Activated T-cell treated with anti-CD3 and anti-CD28 coated beads, Interleukin-2, amount 50 U/mL, for 72 hours (primary cell): ENCODE measurements at places on chromosomes 16 and 17. TPM values are rescaled to one million over a fixed set of nuclear protein-coding genes. Genes with fewer than 3 reads are reported as not detected.
A peak's percentile ranks its signal among the peaks of the same experiment; 100 is the strongest.

DNA sequence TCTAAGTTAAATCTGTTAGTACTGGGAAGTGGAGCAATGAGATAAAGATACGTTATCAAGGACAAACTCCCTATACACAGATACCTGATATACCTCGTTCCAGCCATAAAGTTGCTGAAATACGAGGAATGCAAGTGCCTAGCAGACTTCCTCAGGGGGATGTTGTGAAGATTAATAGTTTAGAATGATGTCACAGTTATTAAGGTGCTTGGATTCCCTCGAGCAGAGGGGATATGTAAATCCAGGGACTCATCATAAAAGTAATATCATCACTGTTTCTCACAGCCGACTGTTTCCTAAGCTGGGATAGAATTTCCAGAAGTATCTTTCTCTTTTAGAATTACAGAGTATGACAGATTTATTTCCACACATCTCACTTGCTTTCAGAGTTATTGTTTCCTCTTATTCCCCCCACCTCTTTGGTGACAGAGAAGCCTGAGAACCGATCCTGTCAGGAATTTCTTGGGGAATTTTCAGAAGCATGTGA, 28.4 kb upstream of the ZFHX3 start:
- no peaks in the 10 kb centered on the region for H3K36me3 ChIP-seq
- H3K4me3 ChIP-seq, result no peak overlapping the region
- H3K4me1 ChIP-seq, result peaks cover under 1% of the 10 kb centered on the region

- H3K27ac ChIP-seq, result no peak overlapping the region
- peak; percentile 14 for DNase-seq
- H3K4me3 ChIP-seq, result peak overlapping the region; percentile 14
- peaks cover 21% of the 10 kb centered on the region for H3K4me1 ChIP-seq
Measured at GRCh38 chr16:9139965-9140364, 48.5 kb downstream of the HAPSTR1 start.

- H3K27ac ChIP-seq, result no peak overlapping the region
- H3K36me3 ChIP-seq, result no peaks in the 10 kb centered on the region
- no peak overlapping the region for H3K4me3 ChIP-seq
- no peaks in the 10 kb centered on the region for H3K27me3 ChIP-seq
Measured at GRCh38 chr17:62688398-62689160, 61.1 kb downstream of the MRC2 start.

DNA sequence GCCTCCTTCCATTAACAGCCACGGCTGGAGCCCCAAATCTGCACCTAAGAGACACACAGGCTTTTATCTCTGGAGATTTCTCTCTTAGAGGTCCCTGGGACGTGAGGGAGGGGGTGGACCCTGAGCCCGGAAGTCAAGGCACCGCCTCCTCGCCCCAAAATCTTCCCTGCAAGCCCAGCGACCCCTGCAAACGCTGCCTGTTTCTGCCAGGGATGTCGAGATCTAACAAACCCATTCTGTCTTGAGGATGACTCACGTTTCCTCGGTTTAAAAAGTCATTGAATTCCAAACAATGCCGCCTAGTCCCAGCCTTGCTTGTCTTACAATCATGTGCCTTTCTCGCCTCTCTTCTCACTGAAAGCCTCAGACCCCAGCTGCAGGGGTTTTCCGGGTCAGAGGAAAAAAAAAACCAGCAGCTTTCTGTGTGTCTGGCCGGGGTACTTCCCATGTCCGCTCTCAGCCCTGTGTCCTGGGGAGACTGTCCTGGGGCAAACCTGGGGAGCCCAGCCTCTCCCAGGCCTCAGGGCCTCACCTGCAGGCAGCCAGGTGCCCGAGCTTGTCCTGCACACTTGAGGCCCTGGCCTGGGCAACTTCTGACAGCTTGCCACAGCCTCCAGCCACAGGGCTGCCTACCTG, 15.4 kb downstream of the ARL2BP start:
- peak overlapping the region; percentile 62 for H3K27ac ChIP-seq
- H3K36me3 ChIP-seq, result no peaks in the 10 kb centered on the region
- DNase-seq, result no peak
- H3K4me3 ChIP-seq, result peak overlapping the region; percentile 66

DNA sequence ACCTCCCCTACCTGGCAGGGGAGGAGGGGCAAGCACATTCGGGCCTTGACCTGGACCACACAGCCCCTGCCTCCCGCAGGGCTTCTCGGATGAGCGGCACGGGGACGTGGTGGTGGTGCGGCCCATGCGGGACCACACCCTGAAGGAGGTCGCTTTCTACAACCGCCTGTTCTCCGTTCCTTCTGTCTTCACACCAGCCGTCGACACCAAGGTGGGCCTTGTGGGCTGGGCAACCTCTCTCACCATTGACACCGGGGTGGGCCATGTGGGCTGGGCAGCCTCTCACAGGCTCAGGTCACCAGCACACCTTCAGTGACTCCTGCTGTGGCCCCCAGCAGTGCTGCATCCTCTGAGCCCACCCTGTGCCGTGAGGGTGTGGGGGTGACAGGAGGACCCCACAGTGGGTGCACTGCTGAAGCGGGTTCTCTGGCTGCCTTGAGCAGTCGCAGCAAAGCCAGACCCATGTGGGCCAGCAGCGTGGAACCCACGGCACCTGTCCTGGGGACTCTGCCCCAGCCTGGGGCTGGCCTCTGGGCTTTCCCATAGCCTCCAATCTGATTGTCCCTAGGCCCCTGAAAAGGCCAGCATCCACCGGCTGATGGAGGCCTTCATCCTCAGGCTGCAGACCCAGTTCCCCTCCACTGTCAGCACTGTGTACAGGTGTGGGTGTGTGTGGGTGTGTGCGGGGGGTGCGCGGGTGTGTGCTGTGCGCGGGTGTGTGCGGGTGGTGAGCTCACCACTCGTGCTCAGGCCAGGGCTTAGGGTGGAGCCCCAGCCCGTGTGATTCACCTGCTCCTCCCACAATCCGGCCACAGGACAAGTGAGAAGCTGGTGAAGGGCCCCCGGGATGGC, 7.5 kb downstream of the CTU2 start:
- no peak overlapping the region for H3K27ac ChIP-seq
- peaks cover 6% of the 10 kb centered on the region for H3K36me3 ChIP-seq
- peaks cover 8% of the 10 kb centered on the region for H3K4me1 ChIP-seq
- no peaks in the 10 kb centered on the region for H3K27me3 ChIP-seq
- DNase-seq, result no peak

GRCh38 chr17:64504769-64505339, 1.2 kb downstream of the DDX5 start:
- H3K27ac ChIP-seq, result peak overlapping the region; percentile 99
- peaks cover 64% of the 10 kb centered on the region for H3K36me3 ChIP-seq
- no peaks in the 10 kb centered on the region for H3K27me3 ChIP-seq
- peaks cover 72% of the 10 kb centered on the region for H3K4me1 ChIP-seq

- DNase-seq, result no peak
- H3K4me1 ChIP-seq, result no peaks in the 10 kb centered on the region
- no peaks in the 10 kb centered on the region for H3K27me3 ChIP-seq
Measured at GRCh38 chr16:63652091-63652490, 1469.8 kb downstream of the CDH11 start.

DNA sequence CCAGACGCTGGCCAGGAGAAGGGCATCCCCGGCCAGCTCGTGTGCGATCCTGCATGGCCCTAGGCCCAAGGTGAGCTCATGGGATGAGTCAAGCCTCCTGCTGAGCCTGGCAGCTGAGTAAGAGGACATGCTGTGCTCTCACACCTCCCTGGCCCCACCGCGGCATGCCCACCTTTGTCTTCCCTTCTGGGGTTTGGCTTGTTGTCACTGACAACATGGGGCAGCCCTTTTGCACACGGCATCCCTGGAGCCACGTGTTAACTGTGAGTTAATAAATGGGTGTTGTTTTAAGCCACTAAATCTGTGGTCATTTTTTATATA, 8.9 kb upstream of the TNS4 start:
- no peak overlapping the region for H3K27ac ChIP-seq
- DNase-seq, result no peak
- peaks cover 2% of the 10 kb centered on the region for H3K36me3 ChIP-seq
- H3K4me1 ChIP-seq, result peaks cover 25% of the 10 kb centered on the region
- peaks cover 12% of the 10 kb centered on the region for H3K27me3 ChIP-seq

DNA sequence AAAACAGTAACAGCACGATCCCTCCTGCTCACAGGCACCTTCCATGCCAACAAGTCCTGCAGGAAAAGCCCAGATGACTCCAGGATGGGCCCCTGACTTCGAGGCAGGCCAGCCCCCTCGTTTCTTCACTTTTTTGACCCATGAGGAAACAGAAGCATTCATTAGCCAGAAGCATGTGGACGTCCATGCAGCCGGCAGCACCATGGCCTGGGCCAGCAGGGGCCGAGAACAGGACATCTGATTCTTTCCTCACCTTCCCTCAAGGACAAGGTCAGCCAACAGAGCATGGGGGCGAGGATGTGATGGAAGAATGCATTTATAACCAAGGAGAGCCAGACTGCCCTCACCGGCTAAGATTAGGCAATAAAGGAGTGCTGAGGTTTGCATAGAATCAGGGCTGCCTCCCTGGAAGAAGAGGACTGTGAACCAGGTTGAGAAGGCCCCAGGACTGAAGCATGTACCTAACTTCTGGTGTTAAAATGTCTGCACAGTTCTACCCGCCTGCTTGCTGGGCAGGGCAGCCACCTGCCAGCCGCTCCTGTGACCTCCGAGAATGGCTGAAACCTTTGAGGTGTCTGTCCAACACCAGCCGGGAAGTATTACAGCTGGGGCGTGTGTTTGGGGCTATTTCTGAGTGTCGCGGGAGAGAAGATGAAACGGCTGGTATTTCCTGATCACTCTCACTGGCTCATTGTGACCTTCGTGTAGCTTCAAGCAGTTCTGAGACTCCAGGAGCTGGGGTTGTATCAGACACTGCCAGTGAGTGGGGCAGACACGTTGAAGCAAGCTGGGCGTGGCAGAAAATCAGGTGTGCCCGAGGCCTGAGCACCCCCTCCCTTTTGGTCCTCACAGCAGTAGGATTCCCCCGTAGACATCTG, 94.0 kb upstream of the TNRC6C start:
- H3K36me3 ChIP-seq, result no peaks in the 10 kb centered on the region
- H3K4me1 ChIP-seq, result peaks cover 7% of the 10 kb centered on the region
- no peaks in the 10 kb centered on the region for H3K27me3 ChIP-seq

DNA sequence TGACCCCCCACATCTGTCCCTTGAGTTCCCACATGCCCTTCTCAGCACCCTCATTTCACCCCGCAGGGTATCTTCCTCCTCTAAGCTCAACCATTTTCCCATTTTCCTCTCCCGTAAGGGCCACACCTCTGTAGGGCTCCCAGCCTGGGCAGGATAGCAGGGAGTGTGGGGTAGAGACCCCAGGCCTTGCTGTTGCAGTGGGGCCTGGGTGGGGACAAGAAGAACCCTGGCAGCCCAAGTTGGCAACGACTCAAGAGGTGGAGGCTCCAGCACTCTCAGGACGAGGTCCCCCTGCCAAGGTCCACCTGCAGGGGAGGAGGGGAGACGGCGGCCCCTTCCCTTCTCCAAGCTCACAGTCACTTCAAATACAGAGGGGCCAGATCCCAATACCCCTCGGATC, 2.0 kb upstream of the TMEM92 start:
- DNase-seq, result no peak
- no peak overlapping the region for H3K27ac ChIP-seq
- H3K36me3 ChIP-seq, result no peaks in the 10 kb centered on the region
- peak overlapping the region; percentile 83 for H3K4me3 ChIP-seq
- peaks cover 31% of the 10 kb centered on the region for H3K27me3 ChIP-seq
- peaks cover 21% of the 10 kb centered on the region for H3K4me1 ChIP-seq

DNA sequence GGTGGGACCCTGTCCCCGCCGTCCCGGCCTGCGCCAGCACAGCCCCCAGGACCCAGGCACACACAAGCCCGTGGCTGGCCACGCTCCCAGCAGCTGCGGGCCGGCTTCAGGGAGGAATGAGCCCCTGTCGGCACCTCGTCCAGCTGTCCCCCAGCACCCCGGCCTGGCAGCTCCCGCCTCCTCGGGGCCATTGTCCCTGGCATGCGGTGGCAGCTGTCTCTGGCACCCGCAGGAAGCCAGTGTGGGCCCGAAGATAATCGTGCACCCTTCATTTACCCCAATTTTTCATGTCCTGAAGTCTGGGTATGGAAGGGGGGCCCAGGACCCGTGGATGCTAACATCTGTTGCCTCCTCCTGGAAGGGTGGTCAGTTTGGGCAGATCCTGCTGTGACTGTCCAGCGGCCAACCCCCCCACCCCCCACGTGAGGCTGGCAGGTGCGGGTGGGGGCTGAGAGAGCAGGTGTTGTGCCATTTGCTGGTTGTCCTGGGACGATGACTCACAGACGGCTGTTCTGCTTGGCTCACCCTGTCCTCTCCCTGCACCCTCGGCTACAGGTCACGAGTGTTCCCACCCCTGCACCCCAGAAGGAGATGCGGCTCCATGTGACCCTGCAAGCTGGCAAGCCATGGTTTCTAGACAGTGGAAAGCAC, 4.0 kb upstream of the LMF1 start:
- no peak overlapping the region for H3K4me3 ChIP-seq
- H3K27me3 ChIP-seq, result no peaks in the 10 kb centered on the region
- peaks cover 7% of the 10 kb centered on the region for H3K4me1 ChIP-seq
- H3K36me3 ChIP-seq, result no peaks in the 10 kb centered on the region
- H3K27ac ChIP-seq, result no peak overlapping the region

- DNase-seq, result no peak
- peak overlapping the region; percentile 94 for H3K4me3 ChIP-seq
- peak overlapping the region; percentile 87 for H3K27ac ChIP-seq
- peaks cover 64% of the 10 kb centered on the region for H3K4me1 ChIP-seq
Measured at GRCh38 chr17:4711661-4712181, 1.3 kb downstream of the ARRB2 start.

DNA sequence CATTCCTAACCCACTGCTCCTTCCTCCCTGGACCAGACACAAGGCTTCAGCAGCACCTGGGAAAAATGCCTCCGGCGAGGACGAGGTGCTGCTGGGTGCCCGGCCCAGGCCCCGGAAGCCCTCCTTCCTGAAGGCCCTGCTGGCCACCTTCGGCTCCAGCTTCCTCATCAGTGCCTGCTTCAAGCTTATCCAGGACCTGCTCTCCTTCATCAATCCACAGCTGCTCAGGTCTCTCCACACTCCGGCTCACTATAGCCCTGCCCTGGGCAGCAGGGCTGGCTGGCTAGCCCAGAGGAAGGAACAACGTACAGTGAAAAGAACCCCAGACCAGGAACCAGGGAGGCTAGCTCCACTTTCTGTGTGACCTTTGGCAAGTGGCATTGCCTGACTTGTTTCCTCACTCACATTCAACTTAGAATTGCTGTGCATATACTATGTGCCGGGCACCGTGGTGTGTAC, 26.2 kb downstream of the ABCC3 start:
- no peak overlapping the region for H3K27ac ChIP-seq
- no peak for DNase-seq
- H3K4me3 ChIP-seq, result no peak overlapping the region
- H3K4me1 ChIP-seq, result peaks cover 22% of the 10 kb centered on the region
- H3K36me3 ChIP-seq, result no peaks in the 10 kb centered on the region

GRCh38 chr17:49111934-49112333, 20.6 kb upstream of the B4GALNT2 start:
- peaks cover 31% of the 10 kb centered on the region for H3K27me3 ChIP-seq
- no peaks in the 10 kb centered on the region for H3K4me1 ChIP-seq
- H3K4me3 ChIP-seq, result no peak overlapping the region
- no peak for DNase-seq

- no peak overlapping the region for H3K27ac ChIP-seq
- H3K36me3 ChIP-seq, result peaks cover 2% of the 10 kb centered on the region
- H3K4me1 ChIP-seq, result no peaks in the 10 kb centered on the region
- no peak overlapping the region for H3K4me3 ChIP-seq
- H3K27me3 ChIP-seq, result no peaks in the 10 kb centered on the region
Measured at GRCh38 chr17:8797621-8798175, 1.5 kb downstream of the MFSD6L start.

- H3K27me3 ChIP-seq, result peaks cover 2% of the 10 kb centered on the region
- H3K4me1 ChIP-seq, result no peaks in the 10 kb centered on the region
- H3K27ac ChIP-seq, result no peak overlapping the region
- DNase-seq, result no peak
Measured at GRCh38 chr16:48448841-48449481, 63.7 kb upstream of the SIAH1 start.

The ACSM2A gene
- total RNA-seq, result 0.49 TPM

The ACSM3 gene
- 26.7 TPM for total RNA-seq

The TMEM100 gene
- total RNA-seq, result not detected

The LPCAT2 gene
- 2.0 TPM for total RNA-seq

The ABCC6 gene
- not detected for total RNA-seq

The KCNJ18 gene
- total RNA-seq, result not detected

The RCVRN gene
- total RNA-seq, result not detected

The COPS3 gene
- 77.7 TPM for total RNA-seq
